ENCODE measurements at places on chromosomes 16 and 17.
A peak's percentile ranks its signal among the peaks of the same experiment; 100 is the strongest.

DNA sequence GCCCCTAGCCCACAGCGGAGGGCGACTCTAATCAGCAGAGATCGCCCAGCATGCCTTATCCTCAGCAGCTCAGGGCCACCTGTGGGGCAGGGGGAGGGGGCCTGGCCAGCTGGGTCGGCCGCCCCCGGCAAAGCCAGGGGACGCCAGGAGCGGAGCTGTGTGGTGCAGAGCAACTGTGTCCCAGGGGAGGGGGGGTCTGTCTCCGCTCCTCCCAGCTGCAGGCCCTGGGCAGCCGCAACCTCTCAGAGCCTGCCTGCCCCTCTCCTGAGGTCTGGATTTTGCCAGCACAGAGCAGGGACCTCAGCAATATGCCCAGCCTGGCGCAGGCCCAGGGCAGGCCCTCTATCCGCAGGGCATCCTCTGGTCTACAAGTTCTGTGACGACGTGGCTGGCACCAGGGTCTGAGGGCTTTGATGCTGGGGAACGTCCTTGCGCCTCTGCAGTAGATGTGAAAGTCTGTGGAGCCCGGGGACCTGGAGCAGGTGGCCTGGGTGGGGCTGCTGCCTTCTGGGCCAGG lies 36.5 kb upstream of the SLC38A10 start:
- no peak for DNase-seq

- DNase-seq, result no peak
Measured at GRCh38 chr16:68973611-68974120, 130.3 kb downstream of the TANGO6 start.

DNA sequence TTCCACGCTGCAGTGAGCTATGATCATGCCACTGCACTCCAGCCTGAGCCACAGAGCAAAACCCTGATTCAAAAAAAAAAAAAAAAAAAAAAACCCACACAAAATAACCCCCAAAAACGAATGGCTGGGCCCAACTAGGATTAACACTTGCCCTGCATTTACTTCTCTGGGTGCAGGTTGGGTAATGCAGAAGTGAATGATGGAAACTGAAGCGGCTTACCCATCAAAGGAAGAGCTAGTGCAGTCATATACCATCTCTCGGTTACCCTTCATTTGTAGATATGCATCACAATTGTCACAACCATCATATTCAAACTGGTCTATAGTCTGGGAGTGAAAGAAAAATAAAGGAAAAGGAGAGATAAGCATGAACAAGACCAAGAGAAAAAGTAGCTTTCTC lies 819 bp downstream of the SUPT4H1 start:
- DNase-seq, result no peak

GRCh38 chr17:21283482-21284318 lies 811 bp upstream of the MAP2K3 start:
- peak; percentile 45 for DNase-seq

DNA sequence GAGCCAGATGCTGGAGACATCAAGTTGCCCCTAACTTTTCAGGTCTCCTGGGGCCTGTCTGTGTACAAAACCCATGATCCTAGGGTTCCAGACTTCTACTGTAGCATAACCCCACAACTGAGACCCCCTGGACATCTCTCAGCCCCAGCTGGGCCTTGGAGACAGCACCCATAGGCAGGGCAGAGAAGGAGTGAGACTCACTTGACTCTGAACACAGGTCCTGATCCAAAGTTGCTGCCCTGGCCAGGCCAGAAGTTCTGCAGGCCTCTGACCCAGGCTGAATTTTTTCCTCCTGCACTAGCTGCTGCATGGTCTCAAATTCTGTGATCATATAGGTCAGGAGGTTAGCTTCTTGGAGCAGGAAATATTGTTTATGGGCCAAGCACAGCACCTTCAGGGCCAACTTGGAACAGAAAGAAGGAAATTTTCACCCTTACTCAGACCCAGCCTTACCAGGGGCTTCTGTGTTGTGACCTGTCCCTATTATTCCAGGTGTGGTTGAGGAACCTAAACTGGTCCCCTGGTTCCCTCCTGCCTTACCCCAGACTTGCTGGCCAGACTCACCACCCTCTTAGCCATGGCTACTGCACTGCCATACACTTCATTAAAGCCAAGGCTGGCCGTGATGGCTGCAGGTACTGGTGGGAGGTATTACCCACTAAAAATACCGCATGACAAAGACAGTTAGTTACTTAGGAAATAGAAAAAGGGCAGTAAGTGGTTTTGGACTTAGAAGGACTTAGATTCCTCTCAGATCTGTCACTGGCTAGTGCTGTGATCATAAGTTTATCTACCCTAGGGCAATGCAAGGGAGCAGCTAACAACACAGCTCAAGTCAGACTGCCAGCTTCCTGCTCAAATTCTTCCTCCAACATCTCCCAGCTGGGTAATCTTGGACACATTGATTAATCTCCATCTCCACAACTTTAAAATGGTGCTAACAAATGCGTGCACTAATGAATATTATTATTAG lies 2180.1 kb downstream of the TP53TG3F start:
- DNase-seq, result no peak

DNA sequence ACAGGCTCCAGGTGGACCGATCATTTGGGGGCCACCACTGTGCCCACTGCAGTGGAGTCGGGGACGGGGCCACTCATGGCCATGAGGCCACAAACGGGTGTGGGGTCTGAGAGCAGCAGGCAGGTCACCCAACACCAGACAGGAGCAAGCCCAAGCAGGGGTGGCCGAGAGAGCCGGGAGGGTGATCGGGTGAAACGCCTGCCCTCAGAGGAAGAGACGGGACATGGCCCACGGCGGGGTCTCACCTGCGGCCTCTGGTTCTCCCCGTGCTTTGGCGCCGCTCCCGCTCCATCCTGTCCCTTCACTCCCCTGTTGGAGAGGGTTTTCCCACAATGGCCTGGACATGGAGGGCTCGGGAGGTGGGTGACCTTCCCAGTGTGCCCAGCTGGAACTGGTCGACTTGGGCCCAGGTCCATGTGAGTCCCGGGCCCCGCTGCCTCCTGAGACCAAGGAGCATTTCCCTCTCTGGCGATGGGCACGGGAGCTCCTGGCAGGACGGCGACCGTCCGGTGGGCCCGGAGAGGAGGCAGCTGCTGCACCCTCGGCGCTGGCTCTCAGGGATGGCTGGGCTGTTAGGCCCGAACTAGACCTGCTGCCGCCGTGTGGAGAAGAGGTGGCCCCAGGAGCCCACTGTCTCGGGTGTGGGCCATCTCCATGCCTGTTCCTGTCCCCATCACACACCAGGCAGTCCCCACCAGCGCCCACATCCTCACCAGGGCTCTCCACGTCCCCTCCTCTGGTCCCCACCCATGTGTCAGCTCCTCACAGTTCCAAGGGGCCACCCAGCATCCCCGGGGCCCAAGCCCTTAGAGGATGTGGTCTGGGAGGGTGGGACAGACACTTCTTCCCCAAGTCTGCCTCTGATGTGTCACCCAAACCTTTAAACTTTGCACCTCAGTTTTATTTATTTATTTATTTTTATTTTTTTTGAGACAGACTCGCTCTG lies 13.4 kb upstream of the BAHCC1 start:
- no peak for DNase-seq

DNA sequence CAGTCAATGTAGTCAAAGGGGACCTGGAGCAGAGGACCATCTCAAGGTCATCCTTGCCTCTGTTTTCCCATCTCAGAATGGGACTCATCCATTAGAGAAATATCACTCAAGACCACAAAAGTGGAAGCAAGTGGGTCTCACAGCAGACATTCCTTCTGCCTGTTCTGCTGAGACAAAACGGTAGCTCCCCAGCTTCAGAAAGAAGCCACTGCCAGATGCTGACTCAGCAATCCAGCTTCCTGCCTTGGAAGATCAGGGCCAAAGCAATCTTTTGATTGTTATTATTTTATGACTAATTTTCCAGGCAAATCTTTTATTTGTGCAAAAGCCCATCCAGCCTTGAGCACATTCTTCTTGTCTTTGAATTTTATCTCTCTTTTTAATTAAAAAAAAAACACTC lies 86.8 kb downstream of the CCT6B start:
- no peak for DNase-seq

- no peak for DNase-seq
Measured at GRCh38 chr16:12941896-12942295, 40.5 kb downstream of the SHISA9 start.

DNA sequence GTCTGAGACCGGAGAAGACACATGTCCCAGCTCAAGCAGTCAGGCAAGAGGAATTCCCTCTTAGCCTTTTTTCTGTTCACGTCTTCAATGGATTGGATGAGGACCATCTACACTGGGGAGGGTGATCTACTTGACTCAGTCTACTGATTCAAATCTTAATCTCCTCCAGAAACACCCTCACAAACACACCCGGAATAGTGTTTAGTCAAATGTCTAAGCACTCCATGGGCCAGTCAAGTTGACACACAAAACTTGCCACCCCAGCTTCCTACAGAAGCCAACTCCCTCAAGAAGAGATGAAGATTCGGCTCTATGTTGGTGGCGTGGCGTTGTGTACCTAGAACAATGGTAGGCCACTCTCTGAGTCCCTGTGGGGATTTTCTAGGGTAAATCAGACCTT lies 22.5 kb upstream of the NKD1 start:
- no peak for DNase-seq

GRCh38 chr17:5391678-5392077 lies 27.8 kb downstream of the NUP88 start:
- peak; percentile 23 for DNase-seq

DNA sequence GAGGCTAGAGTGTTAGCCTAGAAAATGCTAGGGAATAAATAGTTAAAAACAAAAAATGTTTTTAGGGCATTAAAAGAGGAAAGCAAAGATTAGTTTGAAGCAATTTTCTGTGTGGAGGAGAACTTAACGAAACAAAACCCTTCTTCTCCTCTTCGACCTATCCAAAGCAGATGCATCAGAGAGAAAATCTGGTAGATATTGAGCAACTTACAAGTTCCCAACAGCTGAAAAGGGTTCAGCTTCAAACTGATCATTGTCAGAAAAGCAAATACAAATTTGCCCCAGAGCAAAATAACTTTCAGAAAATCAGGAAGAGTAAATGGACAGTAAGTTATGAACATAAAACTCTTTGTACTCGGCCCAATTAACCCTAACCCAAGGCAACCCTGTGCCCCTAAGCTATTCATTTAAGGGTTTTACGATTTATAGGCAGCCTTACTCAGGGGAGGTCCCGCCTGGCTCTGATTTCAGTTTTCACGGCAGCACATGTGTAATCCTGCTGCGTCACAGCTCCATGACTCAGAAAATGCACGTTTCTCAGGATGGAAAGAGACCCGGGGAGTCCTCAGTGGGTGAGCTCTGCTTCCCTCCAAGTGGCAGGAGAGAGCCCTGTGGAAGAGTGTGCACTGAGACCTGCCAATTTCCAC lies 405.7 kb upstream of the SALL1 start:
- peak; percentile 83 for DNase-seq

DNA sequence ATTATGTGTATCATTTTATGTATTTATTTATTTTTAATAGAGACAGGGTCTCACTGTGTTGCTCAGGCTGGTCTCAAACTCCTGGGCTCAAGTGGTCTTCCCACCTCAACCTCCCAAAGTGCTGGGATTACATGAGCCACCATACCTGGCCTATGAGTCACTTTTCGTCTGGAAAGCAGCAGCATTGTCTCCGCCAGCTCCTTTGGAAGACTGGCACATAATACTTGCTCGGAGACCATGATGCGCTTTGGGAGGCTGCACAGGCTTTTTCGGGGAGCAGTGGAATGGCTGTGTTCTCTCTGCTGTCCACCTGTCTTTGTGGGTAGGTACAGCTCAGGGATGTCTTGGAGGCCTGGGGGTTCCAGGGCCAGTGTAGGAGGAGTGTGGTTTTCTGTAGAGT lies 102.2 kb downstream of the AATF start:
- DNase-seq, result peak; percentile 53

DNA sequence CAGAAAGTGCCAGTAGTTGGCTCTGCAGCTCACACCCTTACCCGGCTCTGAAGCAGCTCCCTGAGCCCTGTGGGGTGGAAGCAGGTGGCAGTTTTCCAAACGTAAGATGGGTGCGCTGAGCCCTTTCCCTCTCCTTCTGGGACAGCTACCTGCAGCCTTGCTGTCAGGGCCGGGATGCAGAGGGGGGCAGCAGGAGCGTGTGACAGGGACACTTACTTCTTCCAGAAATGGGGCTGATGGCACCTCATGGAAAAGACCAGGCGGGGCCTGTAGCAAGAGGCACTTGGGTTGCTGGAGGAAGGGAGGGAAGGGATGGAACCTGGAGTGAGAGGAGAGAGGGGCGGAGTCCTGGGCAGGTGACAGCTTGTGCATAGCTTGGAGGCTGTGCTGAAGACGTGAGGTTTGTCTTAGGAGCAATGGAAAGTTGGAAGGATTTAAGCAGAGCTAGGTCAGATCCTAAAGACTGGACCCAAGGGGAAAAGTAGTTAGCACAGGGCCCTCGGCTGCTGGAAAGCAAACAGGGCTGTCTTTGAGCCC lies 216.8 kb upstream of the RPL38 start:
- DNase-seq, result no peak

DNA sequence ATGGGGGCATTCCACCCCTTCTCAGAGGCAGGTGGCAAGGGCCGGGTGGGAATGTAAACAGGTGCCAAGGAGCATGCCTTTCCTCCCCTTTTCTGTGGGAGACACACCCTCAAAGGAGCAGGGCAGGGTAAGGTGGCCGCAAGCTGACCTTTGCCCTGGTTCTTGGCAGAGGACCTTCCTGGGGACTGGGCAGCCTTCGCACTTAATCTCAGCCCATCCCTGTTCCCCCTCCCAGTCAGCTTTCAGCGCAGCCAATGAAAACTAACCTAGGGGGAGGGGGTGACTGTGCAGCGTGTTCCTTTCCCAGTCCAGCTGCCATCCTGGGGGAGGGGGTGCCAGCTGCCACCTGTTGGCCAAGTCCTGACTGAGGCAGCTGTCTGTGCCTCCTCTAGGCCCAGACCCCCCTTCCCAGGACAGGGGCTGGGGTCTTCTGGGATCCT lies 2.8 kb downstream of the TRAF4 start:
- no peak for DNase-seq

DNA sequence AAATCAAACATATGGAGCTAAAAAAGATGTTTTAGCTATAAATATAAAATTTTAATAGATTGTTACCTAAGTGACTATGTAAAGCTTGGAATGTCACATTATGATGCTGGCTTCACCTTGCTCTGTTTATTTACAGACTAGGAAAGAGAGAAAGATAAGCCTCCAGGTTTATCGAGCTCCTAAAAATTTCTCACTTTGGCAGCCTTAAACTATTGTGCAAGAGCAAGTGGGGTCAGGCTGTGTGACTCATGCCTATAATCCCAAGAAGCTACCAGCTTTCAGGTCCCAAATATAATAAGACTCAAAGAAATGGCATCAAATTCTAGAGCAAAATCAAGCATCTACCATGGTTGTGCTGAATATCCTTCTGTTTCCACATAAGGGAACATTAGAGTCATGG lies 34.3 kb upstream of the PRSS54 start:
- peak; percentile 11 for DNase-seq
